ENCODE measurements at places on chromosomes 5 and 9.

DNA sequence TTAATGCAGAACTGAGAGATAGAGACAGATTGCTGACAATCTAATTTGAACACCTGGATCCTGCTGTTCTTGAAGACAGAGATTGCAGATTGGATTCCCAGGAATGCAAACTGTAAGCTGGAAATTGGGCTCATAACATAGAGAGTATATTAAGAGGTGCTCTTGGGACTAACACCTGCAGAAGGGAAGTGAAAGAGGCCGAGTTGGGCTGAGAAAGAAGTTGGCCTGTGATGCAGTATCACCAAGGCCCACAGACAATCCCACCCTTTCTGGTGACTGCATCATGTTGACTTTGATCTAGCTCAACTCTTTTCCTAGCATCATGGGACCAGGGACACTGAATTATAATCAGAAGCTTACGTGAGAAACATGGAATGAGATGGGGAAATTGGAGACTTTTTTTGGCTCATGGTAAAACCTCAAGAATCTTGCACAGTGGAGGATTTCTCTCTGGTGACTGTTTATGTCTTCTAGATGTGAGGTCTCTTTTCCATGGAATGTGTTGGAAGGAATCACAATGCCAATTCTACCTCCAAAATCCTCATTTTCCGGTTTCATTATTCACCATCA is 36.5 kb upstream of the NUDT12 start:
- DNase-seq: no peak

- DNase-seq: no peak
Measured at GRCh38 chr9:2234371-2234893, 219.3 kb downstream of the SMARCA2 start.

DNA sequence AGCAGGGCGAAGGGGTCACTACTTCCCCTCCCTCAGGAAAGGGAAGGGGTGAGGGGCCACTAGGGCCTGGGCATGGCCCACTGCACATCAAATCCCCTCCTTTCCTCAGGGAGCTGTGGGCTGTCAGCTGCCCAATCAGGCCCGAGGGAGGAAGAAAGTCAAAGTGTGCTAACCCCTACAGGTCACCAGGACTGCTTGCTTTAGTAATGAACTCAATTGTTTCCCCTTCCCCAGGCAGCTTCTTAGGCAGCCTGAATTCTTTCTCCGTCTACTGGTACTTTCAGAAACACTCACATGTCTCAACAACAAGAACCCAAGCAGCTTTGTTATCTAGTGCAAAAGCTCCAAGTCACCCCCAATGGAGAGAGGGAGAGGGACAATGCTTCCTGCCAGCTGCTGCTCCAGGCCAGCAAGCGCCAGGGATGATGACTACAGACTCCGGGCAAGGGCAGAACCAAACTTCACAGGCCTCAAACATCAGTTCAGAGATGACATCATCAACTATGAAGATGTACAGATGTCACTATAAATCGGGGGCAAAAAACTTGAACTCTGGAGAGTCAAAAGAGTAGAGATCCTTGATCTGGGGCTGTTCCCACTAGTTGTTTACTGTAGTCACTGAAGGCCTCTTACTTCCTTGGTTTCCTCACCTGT is 100.7 kb downstream of the SLIT3 start:
- DNase-seq: no peak

- DNase-seq: no peak
Measured at GRCh38 chr9:90774682-90775081, 26.9 kb upstream of the SYK start.

GRCh38 chr5:179697108-179697507 is 1.7 kb upstream of the CANX start:
- no peak for DNase-seq

DNA sequence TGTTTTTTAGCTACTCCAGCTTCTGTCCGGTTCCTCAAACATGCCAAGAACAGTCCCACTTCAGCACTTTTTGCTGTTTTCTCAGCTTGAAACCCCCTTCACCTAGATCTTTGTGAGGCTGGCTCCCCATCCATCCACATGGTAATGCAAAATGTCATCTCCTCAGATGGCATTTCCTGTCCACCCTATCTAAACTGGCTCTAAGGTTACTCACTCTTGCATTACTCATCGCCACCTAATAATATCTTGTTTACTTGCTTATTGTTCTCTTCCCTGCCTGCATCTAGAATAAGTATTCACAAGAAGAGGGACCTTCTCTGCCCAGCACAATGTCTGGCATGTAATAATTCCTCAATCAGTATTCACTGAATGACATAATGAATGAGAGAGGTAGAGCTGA is 220.1 kb downstream of the FAM114A2 start:
- no peak for DNase-seq

GRCh38 chr5:66239034-66239433 is 94.9 kb downstream of the SREK1 start:
- DNase-seq: no peak

GRCh38 chr5:2755076-2755680 is 3.7 kb upstream of the IRX2 start:
- no peak for DNase-seq

GRCh38 chr5:76305269-76305668 is 97.8 kb upstream of the IQGAP2 start:
- DNase-seq: no peak

GRCh38 chr9:112218908-112219307 is 43.8 kb upstream of the SUSD1 start:
- DNase-seq: no peak

DNA sequence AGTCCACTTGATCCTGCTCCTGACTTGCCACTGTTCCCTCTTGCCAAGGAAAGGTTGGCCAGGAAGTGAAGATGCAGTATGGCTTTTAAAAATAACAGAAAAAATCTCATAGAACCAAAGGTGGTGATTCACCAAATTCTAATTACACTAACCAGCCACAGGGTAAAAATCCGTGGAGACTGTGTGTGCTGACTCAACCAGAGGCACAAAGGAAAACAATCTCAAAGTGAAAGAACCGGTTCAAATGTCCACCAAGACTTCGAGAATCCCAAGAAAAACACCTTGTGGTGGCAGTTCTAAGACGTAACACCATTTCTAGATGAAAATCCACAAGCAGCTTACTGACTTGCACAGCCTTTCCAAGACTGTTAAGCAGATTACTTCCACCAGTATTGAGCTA is 279.1 kb downstream of the TLE1 start:
- DNase-seq: no peak

DNA sequence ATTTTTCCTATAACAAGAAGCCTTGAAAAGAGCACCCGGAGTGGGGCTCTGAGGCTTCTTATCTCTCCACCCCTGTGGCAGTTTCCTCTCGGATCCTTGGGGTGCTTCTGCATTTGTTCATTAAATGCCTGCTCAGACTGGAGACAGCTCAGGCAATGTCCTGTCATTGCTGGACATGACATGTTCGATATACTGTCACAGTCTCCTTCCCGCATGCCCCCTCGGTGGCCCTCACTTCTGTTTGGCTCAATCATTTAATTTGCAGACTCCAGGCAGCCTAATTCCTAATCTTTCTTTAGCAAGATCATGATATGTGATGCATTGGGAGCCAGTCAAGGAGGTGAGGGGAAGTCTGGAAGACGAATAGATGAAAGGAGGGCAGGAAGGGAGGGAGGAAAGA is 37.5 kb upstream of the CPEB4 start:
- DNase-seq: no peak

DNA sequence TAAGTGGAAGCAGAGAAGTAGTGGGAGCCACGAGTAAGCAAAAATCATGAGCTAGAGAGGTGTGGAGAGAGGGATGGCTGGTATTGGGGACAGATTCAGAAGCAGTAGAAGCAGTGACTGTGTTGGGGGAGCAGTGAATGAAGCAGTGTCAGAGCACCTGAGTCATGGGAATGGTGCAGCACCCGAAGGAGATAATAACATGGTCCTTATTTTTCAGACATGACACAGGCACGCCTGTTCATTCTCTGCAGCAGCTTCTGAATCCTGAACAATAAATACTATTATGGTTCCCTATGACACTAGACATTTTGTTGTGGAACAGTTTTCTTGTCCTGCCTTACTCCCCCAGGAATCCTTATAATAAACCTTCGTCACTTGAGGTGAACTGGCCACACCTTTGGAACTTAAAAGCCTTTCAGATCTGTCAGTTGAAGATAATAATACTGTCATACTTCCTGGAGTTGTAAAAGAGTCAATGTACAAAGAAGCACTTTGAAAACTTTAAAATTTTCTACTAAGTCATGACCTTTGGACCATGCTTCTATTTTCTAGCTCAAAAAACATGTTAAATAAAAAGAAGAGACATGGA is 7.0 kb upstream of the RASA1 start:
- no peak for DNase-seq

- peak; percentile 64 for DNase-seq
Measured at GRCh38 chr5:5494489-5495402, 72.3 kb downstream of the ICE1 start.

DNA sequence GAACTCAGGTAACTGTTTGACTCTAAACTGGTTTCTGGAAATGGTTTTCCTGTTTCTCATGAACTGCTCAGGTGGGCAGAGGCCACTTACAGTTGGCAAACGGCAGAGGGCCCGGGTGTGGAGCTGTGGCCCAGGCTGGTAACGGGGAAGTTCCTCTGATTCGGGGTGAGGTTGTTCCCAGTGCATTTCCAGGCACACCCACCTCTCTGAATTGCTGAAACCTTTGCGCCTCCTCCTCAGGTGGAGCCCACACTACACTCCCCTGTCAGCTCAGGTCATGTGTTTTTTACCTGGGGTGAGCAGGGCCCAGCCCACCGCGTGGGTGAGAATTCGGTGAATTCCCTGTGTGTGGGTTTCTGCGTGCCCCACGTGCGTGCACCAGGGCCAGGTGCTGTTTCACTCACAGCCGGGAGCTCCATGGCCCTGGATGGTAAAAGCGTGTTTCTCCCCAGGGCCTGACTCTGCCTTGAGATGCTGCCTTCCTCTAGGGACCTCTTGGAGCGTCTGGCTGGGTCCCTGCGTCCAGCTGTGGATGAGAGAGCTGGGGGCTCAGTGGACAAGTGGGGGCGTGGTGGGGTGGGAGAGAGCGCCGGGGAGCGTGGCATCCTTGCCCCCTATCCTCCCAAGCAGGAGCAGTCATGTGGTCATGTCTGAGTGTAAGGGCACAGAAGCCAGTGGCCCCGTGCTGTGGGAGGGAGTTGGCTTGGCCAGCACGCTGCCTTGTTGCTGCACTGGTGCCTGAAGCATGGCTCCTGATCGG is 33.5 kb upstream of the LPCAT1 start:
- no peak for DNase-seq

Data from stimulated activated CD4-positive, alpha-beta T cell treated with anti-CD3 and anti-CD28 coated beads, Interleukin-1b, Interleukin-23, amount 100 ng/mL, for 1 hour (primary cell).